ENCODE measurements at places on chromosomes 6 and 20.

GRCh38 chr6:75345413-75345812, 60.8 kb upstream of the TMEM30A start:
- no peak for DNase-seq

DNA sequence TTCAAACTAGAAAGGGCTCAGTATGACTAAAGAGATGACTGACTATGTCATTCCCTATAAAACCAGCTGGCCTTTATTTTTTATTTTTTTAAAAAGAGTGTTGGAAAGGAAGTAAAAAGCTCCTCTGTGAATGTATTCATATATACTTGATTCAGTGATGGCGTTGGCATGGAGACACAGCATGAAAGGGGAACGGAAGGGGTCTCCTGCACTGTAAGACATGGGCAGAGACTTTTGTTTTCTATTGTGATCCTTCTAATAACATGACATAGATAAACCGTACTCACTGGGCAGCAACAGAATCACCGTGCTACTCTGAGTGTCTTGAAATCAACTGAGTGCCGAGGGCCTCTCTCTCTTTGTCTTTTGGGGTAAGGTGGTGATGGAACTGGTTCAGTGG, 228.1 kb upstream of the RIN2 start:
- DNase-seq, result no peak

DNA sequence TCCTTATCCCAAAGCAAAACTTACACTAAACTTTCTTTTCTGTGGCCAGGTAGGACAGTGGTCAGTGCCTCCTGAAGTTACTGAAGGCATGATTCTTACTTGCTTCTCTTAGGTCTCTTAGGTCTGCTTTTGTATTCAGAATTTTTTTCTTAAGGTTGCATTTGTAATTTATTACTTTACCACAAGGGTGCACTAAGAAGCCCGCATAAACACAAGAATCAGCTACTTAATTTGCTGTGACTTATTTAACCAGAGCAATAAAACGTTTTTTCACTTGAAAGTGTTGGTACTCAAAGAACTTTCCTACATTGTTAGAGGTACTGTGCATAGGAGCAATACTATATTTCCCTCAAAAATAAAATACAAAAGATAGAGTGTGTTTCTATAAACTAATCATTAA, 75.4 kb upstream of the LAMA2 start:
- DNase-seq, result peak; percentile 37

DNA sequence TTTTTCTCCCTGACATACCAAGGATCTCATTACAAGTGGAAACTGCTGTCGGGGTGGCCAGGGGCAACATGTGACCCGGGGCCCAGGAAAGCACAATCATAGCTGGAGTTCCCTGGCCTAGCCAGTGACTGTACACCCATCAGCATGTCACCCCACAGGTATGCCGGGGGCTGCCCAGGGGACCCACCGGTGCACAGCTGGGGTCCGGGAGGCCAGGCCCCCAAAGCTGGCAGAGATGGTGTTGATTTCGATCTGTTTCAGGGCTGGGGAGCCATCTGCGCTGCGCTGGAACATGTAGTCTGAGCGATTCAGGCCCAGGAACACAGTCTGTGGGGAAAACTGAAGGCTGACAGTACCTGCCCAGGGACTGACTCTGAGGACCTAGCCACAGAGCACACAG, 13.3 kb downstream of the GSS start:
- DNase-seq, result no peak

GRCh38 chr6:15515660-15516375, 147.0 kb downstream of the DTNBP1 start:
- no peak for DNase-seq

DNA sequence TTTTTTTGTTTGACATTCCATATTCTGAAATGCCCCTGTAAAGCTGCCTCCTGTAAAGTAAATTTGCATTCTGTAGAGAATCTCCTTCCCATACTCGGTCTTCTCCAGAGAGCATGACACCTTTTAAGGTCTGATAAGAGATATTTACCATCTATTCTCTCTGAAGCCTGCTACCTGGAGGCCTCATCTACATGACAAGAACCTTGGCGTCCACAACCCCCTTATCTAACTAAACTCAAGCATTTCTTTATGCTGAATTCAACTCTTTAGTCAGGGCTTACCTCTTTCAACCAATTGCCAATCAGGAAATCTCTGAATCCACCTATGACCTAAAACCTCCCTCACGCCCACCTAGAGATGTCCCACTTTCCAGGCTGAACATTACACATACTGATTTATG, 51.6 kb downstream of the FAM184A start:
- no peak for DNase-seq

DNA sequence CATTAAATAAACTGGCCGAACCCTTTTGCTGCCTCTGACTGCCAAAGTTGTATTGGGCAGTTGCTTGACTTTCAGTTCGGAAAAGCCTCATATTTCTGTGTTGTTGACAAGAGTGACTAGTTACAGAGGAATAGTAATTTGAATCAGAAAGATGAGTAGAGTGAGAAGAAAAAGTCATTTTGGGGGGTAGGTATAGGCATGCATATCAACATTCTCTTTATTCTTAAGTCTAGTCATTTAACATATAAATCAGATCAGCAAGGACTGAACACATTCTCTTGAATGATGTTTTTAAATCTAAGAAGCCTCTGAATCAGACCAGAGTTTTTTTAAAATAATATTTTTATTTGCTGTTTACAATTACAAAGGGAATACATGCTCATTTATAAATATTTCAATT, 4.9 kb upstream of the LMBRD1 start:
- DNase-seq, result no peak

DNA sequence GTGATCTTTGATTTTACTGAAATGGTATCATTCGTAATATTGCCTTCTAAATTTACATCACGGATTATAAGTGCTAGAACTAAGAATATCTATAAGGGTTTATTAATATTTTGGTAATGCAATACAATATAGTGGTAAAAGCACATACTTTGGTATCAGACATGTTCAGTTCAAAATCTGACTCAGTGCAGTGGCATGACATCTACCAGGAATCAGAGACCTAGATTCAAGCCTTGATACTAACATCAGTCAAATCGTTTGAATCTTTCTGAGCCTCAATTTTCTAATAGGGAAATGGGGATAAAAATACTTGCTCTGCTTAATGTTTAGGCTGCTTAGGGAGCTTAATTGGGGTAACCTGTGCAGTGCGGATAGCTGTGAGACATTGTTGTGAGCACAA, 488.0 kb downstream of the BCKDHB start:
- DNase-seq, result no peak

DNA sequence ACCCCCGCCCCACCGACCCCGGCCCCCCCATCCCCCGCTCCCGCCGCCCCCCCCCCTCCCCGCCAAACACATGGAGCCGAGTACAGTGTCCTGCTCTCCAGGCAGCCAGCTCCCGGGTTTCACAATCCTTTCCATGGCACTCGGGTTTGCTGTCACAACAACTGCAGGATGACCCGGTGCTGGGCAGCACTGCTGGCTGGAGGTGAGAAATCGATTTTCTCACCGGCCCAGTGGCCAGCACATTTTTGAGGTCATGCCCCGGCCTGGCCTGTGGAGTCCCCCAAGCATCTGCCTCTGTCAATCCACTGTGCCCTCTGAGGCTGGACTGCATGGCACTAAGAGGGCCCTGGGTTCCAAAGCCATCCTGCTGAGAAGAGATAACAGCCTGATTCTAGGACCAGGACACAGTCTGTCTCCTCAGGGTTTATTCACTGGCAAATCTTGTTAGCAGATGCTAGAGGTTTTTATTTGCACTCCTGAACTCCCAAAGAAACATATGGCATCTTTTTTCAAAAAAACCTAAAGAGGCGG, 129.5 kb downstream of the NFATC2 start:
- DNase-seq, result no peak

DNA sequence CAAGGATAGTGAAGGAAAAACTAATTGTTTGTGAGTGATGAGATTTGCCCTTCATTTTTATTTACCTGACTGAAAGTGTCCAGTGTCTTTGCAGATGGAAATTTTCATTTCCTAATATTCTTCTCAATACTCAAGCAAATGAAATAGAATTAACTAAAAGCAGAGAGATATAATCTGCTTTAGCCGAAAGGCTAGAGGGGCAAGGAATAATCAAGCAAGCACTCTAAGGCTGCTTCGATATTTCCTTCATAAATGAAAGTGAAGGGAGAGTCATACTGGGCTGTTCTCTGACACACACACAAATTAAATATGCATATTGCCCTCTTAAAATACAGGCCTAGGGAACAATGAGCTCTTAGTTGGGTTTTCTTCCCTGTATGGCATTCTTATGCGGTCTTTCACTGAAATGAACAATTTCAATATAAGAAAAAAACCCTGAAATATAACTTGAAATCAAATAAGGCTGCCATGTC, 47.5 kb upstream of the POPDC3 start:
- DNase-seq, result no peak

- DNase-seq, result no peak
Observed at GRCh38 chr6:107699697-107700325, 124.3 kb downstream of the SCML4 start.

DNA sequence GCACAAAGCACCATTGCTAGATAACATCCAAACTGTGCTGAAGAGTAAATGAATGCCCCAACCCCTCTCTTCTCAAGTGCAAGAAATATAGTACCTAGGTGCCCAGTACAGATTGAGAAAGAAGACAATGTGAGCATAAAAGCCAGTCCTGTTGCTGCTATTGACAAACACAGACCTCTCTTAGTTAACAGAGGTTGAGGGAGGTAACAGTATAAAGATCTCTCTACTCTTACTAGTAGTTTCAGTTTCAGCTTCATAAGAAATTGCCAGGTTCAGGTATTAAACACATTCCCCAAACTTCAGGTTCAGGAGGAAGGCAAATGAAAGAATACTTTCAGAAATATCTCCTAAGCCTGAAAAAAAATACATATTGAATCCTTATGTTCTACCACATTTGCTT, 31.4 kb downstream of the TBC1D32 start:
- DNase-seq, result no peak

GRCh38 chr6:137989664-137990063, 117.6 kb downstream of the PERP start:
- no peak for DNase-seq

- no peak for DNase-seq
Observed at GRCh38 chr20:62770111-62770910, 26.0 kb upstream of the MRGBP start.

DNA sequence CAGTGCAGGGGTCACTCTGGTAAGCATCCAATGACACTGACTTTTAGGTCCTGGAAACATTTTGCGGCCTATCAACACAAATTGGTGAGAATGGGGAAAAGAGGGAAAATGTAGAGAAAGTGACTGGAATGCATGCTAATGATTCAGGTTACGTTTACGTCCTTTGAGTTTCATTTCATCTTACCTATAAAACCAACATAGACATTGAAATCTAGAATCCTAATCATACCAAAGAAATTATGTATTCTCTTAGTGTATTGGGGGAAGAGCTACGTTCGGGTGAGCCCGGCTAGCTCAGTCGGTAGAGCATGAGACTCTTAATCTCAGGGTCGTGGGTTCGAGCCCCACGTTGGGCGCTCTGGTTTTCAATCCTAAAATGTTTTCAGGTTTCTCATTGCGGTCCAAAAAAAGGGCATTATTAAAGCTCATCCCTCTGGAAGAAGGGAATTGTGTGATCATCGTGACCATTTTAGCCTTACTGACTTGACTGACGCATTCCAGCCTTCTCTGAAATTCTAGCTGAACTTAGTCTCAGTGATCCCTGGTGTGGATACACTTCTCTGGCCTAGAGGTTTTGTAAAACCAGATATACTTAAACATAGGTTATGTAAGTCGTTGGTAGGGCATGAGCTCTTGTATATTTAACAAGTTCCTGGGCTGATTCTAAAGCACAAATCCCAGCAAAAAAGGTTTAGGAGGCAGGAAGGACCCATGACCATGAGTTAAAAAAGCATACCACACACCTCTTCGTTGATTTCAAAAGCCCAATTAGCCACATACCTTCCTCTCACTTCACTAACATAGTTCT, 18.3 kb downstream of the HMGN4 start:
- DNase-seq, result peak; percentile 75

DNA sequence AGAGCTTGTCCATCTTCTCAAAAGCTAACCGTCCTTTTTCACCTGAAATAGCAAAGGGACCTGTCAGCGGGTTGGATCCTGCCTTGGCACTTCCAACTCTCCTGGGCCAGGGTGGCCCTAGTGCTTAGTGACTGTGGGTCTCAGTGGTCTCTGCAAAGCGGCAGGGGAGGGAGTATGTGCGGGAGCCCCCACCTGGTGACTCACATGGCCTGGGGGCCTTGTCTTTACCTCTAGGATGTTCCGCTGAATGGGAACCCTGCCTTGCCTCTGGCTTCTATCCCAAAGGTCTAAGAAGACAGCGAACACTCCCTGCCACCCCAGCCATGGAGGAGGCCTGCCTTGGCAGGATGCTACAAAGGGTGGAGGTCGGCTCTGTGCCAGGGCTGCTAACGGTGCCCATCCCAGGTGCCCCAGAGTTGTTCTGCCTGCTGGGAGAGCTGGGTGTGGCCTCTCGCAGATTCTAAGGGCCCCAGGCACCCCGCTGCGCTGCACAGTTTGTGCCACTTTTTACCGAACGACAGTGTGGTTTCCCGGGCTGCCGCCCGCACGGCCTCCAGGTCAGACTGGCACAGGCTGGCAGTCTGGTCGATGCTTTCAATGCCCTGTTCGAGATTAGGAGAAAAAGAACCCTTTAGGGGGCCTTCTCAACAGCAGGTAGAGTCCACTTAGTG, 77.2 kb downstream of the PTPN1 start:
- DNase-seq, result peak; percentile 94

DNA sequence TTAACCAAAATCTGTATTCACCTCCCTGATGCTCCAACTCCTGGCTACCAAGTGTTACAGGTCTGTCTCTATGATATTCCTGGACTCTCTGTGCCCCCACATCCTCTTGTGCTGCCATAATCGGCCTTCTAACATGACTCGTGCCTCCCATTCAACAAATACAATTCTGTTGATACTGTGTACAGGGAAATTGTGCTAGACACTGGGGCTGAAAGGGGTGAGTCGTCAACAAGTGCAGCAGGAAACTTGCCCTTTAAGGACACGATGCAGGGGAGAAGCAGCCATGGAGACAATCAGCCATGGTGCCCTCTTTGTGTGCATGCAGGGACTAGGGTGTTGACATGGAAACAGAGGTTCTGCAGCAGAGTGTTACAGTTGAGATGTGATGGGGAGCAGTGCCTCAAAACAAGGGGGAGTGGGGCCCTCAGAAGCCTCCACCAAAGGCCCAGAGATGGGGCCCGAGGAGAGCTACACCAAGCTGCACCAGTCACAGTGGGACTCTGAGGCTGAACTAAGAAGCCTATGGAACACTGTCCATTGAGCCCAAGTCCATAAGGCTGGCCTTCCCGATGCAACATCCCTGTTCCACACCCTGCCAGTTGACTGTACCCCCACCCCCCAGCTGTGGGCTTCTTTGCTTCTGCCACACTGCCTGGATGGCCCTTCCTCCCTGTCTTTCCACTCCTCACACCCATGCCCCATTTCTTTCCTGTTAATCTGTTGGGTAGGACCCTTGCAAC, 3.1 kb downstream of the PCED1A start:
- DNase-seq, result no peak
